Right cardiac atrium (tissue), 5 donors: ENCODE measurements at places on chromosomes 1 and 21. TPM values are rescaled to one million over a fixed set of nuclear protein-coding genes. Genes with fewer than 3 reads are reported as not detected.

GRCh38 chr1:7905262-7905661 lies 35.4 kb downstream of the TNFRSF9 start:
- DNase-seq = no peak

DNA sequence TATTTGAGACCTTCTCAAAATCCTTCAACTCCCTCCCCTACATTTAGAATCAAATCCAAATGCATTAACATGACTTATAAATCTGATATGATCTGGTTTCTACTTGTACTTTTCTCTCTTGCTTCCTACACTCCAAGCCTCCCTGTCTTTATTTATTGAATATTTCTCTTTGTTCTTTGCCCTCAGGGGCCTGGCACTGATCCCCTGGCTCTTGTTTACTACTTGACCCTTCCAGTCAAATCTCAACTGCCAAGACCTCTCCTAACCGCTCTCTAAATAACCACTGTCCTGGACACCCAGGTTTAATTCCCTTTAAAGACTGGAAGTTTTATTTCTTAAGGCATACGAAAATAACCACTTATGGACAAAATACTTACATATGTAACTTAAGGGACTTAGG lies 248.9 kb downstream of the CHRM3 start:
- no peak for DNase-seq

MSH4 gene
- total RNA-seq = 0.43 TPM

DNA sequence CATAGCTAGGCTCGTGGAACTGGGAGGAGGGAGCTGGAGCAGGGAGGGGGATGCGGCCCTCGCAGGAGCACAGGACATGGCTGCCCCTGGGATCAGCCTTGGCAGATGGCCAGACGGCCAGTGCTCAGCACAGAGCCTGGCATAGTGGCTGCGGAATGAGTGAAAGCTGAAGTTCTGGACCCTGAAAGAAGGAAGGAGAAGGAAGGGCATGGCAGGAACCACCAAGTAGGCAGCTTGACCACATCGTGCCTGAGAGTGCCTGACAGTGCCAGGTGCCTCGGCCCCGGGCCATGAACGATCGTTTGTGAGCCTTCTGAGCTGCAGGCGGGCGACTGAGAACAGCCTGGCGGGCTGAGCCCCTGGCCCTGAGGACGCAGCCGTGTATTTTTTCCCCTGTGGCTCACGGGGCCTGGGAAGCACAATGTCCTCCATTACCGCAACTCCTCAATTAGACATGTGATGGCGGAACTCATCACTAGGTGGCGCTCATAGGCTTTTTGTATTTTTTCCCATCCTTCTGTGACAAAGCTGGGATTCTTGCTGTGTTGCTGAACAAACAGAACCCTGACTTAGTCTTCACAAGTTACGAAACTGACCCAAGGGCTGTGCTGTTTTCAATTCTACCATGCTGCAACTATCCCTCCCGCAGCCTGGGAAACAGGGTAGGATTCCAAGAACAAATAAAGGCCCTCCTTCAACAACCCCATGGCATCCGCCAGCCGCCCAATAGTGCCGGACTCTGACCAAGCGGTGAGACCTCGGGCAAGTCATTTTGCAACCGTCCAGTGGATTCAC lies 29.9 kb upstream of the TMEM61 start:
- DNase-seq = peak; percentile 72
